Mammary epithelial cell (primary cell): ENCODE measurements at places on chromosomes 3 and 15.

GRCh38 chr3:190426806-190427507 is 22.7 kb downstream of the TMEM207 start:
- peak; percentile 41 for DNase-seq

GRCh38 chr3:33364531-33365128 is 75.6 kb downstream of the UBP1 start:
- DNase-seq = no peak

DNA sequence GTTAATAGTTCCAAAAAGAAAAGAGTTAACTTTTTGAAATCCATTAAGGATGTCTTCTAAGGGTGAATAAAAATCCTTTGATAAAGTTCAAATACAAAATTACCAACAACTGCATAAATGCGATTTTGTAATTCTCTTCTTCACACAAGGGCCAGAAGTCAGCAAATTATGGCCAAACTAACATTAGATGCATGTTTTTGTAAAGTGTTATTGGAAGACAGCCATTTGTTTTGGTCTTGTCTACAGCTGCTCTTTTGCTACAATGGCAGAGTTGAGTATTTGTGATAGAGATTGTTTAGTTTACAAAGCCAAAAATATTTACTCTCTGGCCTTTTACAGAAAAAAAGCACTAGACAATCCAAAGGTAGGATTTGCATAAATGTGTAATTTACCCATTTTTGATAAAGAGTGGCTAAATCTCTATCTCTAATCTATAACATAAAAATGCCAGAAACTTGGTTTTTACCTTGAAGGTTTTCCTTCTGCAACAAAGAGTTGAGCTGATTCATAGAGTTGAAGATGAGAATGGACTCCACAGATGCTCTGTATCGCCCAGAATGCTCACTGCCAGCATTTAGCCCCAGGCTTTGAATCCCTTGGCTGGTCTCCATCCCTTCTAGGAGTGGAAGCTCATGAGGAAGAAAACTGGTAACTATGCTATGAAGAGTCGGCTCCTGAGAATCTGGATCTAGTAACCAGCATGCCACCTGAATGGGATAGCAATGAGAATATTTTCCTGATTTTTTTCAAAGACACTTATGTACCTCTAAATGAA is 64.5 kb downstream of the POLQ start:
- peak; percentile 6 for DNase-seq

GRCh38 chr3:33439546-33440327 is 468 bp downstream of the UBP1 start:
- peak; percentile 51 for DNase-seq

DNA sequence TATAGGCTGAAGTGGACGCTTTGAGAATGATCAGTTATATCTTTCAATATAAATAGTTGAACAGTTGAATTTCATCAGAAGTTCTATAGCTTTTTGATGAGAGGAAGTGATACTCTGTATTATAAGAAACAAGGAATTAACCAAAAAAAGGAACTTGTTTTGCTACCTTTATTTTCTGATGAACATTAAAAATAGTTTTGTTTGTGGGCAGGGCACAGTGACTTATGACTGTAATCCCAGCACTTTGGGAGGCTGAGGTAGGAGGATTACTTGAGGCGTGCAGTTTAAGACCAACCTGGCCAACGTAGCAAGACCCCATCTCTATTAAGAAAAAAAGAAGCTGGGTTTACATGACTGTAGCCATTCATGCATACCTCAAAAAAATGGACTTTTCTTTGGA is 16.7 kb downstream of the BLOC1S6 start:
- no peak for DNase-seq

GRCh38 chr3:150174179-150174578 is 203.5 kb upstream of the PFN2 start:
- no peak for DNase-seq
